SHP77 (cell line): ENCODE measurements at places on chromosomes 3 and 15.

DNA sequence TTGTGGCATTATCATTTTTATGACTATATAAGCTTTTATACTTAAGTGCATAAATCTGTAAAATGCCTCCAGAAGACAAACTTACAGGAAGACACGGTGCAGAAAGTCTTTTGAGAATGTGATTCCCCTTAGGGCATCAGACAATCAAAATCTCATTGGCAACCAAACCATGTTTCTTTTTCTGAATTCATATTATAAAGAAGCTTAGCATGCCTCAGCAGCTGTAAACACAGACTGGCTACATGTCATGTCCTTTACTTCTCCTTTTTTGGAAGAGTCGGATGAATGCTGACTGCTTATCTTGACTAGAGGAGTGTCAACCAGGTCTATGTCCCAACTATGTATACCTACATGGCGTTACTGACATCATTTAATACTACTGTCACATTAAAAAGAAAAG lies 150.1 kb downstream of the PLD1 start:
- no peak for DNase-seq

DNA sequence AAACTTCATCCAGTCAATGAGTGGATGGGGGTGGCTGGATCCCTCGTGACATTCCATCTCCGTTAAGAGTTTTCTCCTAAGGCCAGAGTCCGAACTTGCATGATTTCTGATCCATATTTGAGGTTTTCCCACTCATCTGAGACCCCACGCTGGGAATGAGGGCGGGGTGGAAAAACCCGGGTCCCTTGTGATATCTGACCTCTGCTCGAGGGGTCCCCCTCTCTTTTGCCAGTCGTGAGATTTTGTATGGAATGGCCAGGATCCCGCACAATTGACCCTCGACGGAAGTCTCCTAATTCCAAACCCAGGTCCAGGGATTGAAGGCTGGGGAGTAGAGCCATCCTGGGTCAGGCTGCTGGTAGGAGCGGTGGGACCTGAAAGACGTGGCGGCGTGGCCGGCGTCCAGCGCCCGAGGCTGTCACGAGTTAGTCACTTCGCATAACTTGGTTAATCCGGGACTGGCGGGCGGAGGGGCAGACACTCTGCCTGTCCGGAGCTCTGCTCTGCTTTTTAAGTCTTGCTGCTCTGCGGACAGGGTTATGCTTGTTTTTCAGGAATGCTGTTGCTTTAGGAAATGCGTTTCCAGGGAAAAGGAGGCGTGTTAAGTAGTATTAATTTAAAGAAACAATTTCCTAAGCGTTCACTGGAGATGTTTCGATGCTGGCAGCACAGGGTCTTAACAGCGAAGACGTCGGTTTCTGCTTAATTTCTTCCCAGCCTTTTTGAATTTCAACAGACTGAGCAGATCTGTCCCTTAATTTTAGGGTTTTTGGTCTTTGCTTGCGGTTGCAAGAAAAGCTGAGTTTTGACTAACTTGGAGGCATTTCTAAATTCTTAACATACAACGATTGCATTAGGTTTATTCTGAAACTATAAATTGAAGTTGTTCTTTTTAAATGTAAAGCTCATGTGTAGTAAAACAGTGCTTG lies 69.7 kb upstream of the LRRFIP2 start:
- peak; percentile 13 for DNase-seq

- DNase-seq = no peak
Observed at GRCh38 chr3:117017135-117017894, 307.7 kb downstream of the TUSC7 start.

GRCh38 chr3:37601832-37602231 lies 259.8 kb upstream of the CTDSPL start:
- no peak for DNase-seq

DNA sequence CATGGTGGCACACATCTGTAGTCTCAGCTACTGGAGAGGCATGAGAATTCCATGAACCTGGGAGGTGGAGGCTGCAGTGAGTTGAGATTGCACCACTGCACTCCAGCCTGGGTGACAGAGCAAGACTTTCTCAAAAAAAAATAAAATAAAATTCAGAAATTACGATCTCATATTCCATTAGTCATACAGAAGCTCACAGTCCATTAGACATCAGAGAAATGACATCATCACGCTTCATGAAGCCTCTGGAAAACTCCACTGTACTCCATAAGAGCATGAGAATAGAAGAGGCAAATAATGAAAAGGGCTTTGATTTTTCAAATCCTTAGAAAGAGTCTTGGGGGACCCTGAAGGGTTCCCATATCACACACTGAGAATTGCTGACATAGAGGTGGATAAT lies 145.0 kb upstream of the MITF start:
- no peak for DNase-seq

- no peak for DNase-seq
Observed at GRCh38 chr3:179093807-179094206, 22.2 kb upstream of the ZMAT3 start.

- no peak for DNase-seq
Observed at GRCh38 chr15:73584699-73585420, 48.3 kb downstream of the NPTN start.

DNA sequence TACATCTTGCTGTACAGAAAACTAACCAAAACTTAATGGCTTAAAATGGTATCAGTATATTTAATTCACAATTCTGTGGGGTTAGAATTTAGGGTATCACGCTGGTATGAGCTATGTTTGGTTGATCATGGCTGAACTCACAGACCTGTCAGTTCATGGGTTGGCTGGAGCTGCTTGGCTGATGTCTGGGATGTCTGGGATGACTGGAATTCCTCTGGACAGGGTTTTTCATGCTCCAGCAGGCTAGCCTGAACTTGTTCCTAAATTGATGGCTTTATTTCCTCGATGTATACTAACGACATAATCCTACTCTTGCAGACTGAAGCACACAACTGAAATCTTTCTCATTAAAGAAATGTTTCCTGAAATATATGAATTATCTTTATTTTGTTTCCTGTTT lies 338.9 kb upstream of the GBE1 start:
- no peak for DNase-seq

GRCh38 chr3:4044619-4045018 lies 245.4 kb downstream of the LRRN1 start:
- no peak for DNase-seq

DNA sequence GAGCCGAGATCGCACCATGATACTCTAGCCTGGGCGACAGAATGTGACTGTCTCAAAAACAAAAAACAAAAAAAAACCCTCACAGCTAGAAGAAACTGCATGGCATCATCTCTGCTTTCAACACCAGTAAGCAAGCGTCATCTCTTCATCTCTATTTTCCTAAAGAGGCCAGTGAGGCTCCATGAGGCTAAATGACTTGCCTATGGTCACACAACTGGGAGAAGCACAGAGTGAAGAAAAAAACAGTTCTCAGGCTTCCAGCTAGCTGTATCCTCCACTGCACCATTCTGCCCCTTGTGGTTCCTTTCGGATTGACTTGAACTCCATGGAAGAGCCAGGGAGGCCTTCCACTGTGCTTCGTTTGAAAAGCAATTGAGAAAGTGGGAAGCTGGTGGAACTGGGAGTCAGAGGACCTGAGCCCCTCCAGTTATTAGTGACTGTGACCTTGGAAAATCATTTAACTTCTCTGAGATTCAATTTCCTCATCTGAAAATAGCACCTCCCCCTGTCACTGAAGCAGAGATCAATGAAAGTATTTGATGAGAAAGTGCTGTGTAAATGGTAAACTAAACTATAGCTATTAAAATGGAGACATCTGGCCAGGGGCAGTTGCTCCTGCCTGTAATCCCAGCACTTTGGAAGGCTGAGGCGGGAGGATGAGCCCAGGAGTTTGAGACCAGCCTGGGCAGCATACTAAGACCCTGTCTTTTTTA lies 32.1 kb upstream of the DENND4A start:
- DNase-seq = peak; percentile 85

DNA sequence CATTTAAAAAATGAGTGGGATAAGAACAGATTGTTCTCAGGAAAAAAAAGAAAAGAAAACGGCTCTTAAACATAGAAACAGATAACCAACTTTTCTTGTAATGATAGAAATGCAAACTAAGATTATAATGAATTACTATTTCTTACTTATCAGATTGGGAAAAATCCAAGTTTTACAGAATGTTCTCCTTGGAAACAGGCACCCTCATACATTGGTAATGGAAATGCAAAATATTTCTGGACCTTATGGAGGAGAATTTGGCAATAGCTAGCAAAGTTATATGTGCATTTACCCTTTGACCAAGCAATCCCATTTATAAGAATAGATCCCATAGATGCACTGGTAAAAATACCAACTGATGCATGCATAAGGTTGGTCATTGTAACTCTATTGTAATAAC lies 3.7 kb upstream of the ANKDD1A start:
- DNase-seq = no peak

DNA sequence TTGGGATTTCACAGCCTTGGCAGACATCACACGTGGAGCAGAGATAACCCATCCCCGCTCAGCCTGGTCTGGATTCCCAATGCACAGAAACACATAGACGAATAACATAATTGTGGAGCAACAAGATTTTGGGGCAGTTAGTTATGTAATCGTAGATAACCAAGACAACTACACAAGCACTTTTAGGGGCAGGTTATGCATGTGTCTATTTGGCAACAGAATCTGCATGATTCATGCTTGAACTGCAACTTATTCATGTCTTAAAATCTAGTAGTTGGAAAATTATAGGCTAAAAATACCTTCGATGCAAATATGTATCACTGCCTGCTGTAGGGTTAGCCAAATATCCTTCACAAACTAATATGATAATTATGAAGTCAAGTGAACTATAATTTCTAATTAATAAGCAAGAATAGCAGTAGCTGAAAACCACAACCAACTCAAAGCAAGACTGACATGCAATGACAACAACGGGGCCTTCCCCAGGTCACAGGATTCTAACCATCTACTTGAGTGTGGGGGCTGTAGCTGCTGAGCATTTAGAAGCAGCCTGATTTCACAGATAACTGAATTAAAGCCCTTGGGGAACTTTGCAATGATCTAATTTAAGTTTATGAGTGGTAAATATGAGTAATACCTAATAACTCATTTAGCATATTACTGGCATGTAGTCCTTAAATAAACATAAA lies 31.1 kb downstream of the DGKG start:
- DNase-seq = no peak

DNA sequence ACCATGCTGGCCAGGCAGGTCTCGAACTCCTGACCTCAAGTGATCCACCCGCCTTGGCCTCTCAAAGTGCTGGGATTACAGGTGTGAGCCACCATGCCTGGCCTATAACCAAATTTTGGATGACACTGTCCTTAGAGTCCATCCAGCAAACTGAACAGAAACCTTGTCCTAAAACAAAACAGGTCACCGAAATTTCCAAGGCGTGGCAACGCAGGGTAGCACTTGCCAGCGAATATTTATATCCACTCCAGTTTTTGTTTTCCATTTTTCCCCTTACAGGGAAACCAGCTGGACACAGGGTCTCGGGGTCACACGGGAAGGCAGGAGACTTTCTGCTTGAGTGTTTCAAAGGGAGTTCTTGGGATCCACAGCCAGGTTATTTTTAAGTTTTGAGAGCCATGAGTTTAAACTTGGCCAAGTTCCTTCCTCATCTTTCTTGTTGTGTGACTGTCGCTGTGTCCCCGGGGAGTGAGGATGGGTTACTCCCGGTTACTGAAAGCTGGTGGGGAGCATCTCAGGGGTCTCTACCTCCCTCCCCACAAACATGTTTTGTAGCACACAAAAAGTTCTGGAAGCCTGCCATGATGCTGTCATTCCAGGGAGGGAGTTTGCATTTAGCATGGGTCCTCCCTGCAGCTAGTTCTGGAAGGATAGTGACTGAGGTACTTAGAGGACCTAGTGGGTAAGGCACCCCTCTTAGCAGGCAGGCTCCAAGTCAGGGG lies 12.6 kb downstream of the LIMD1 start:
- no peak for DNase-seq

- DNase-seq = no peak
Observed at GRCh38 chr15:57035664-57036063, 117.2 kb downstream of the TCF12 start.

DNA sequence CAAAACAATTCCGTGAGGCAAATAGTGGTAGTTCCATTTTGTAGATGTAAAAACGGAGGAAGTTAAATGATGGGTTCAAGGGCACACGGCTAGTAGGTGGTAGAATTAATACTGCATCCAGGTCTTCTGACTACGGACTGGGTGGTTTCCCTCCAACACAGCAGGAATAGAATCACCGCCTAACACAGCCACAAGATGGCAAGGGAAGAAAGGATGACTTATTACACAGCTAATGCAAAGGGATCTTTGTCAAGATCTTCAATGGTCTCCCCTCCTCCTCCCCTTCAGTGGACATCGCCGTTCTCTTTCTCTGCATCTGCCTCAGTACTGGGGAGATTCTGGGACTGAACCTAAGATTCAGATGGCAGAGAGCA lies 524 bp upstream of the TOPBP1 start:
- no peak for DNase-seq

DNA sequence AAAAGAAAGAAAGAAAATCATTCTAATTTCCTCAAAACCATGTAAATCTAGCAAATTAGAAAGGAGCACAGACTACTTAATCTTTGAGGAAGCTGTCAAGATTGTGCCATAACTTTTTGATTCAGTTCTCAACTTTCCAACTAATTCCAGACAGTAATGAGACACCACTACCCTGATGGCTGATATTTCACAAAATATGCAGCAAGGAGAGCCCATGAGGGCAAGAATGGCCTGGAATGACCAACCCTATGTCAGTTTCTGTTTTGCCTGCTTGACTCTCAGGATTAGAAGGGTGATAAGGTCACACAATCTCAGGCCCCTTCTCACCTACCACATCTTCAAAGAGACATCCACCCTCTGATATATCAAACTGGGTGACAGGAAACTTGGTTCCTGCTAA lies 134.7 kb downstream of the MAGI1 start:
- DNase-seq = no peak

DNA sequence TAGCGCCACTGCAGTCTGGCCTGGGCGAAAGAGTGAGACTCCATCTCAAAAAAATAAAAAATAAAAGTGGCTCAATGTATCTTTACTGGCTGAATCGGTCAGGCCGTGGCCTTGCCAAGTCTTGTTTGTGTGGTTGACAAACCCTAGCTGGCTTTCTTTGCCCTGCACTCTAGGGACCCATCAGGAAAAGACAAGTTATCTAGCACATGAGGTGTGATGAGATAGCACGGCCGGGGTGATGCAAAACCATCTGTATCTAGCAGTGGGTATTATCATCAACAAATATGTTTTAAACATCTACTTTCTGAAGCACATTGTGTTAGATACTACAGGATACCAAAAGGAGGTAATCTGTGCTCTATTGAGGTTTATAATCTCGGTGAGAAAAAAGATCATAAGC lies 3.9 kb upstream of the DPP8 start:
- DNase-seq = no peak

DNA sequence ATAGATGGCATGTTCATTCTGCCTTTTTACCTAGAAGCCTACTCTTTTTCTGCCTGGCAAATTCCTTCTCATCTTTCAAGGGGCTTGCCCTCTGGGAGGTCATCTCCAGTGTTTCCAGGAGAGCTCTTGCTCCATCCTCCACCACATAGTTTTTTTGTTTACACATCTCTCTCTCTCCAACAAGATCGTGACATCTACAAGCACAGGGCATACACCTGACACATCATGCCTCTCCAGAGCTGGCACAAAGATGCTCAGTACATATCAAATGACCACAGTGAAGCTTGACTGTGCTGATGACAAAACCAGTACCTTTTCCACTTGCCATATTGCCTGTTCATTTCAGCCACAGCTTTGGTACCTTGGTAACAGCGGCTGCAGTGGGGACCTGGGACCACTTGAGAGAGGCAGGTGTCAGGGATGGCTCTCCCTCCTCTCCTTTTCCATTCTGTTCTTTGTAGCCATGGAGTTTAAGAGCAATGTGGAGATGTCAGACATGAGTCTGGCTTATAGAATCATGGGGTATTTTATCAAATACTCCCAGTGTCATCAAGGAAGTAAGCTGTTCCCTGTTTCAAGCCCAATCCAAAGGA lies 15.4 kb downstream of the ALPK3 start:
- no peak for DNase-seq

- DNase-seq = no peak
Observed at GRCh38 chr3:85252686-85253085, 293.9 kb downstream of the CADM2 start.
